ENCODE measurements at places on chromosomes 3 and 15. TPM values are rescaled to one million over a fixed set of nuclear protein-coding genes. Genes with fewer than 3 reads are reported as not detected.

GRCh38 chr15:28975766-28976179 lies 90.0 kb downstream of the APBA2 start:
- DNase-seq, result peak; percentile 20

GRCh38 chr15:94327356-94327936 lies 96.1 kb downstream of the MCTP2 start:
- no peak for DNase-seq

GRCh38 chr3:27666708-27667107 lies 55.4 kb downstream of the EOMES start:
- DNase-seq, result peak; percentile 36

DNA sequence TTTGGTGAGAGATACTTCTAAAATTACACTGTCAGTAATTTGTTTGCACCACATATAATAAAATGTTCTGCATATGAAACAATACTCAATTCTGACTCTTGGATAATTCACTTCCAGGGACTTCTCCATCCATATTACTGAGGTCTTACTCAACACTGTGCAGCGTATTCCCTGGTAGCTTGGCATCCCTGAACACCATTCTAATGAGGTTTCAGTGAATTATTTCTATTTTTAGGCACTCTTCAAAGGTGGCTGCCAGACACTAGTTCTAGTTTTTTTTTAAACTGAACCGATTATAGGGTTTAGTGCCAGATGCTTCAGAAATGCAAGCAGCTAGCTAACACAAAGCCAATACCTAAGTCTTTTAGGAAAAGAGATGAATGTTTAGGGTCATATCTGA lies 283.3 kb downstream of the FEZF2 start:
- DNase-seq, result no peak

DNA sequence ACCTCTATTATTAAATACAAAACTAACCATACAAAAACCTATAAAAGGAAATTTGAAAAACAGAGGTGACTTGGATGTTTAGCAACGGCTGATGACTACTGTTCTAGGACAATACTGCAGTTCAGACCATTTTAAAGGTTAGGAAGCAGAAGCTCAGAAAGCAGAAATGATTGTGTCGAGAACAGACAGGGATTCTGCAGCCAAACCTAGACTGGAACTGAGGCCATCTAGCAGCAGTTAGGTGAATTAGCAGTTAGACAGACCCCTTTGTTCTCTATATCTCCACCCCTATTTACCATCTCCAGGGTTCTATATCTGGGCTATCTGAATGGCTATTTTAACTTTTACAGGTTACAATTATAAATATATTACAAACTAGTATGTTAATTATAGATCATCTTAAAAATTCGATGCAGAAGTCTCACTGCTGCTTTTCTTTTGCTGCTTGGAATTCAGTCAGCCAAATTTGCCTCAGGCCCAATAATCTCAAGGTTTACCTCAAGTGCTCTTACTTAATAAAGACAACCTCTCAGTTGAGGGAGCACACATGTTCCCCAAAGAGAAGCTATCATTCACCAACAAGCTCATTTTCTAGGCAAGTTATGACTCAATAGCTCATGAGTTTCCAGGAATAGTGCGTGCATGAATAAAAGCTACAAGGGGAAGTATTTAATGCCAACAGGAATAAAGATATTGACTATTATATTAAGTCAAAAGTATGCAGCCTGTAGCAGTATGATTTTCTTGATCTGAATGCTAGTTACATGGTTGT lies 9.3 kb upstream of the IL1RAP start:
- no peak for DNase-seq

- DNase-seq, result no peak
Measured at GRCh38 chr3:43923104-43923882, 232.6 kb downstream of the ABHD5 start.

GRCh38 chr3:129417326-129417725 lies 11.1 kb downstream of the EFCAB12 start:
- DNase-seq, result no peak

GRCh38 chr15:40092979-40093869 lies 15.5 kb downstream of the BMF start:
- DNase-seq, result peak; percentile 58

GRCh38 chr3:56764184-56764583 lies 37.6 kb downstream of the ARHGEF3 start:
- DNase-seq, result no peak

GRCh38 chr3:31968369-31968926 lies 12.6 kb downstream of the OSBPL10 start:
- no peak for DNase-seq

- no peak for DNase-seq
Measured at GRCh38 chr3:65581313-65581712, 457.4 kb downstream of the MAGI1 start.

- no peak for DNase-seq
Measured at GRCh38 chr3:116614795-116615362, 94.7 kb upstream of the TUSC7 start.

DNA sequence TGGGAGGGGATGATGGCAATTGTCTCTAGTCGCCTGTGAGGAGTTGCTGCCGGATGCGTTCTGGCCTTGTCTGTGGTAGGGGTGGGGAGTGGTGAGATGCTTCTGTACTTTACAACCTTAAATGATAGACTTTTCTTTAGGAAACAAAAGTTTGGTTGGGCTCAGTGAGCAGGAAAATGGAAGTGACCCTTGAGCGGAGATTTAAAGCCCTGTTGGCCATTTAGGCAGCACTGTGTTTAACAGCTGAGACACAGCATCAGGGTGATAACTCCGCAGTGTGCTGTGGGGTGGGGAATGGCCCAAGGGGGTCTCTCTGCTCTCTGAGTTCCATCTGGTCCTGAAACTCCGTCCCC lies 36.6 kb downstream of the SPSB4 start:
- DNase-seq, result no peak

DNA sequence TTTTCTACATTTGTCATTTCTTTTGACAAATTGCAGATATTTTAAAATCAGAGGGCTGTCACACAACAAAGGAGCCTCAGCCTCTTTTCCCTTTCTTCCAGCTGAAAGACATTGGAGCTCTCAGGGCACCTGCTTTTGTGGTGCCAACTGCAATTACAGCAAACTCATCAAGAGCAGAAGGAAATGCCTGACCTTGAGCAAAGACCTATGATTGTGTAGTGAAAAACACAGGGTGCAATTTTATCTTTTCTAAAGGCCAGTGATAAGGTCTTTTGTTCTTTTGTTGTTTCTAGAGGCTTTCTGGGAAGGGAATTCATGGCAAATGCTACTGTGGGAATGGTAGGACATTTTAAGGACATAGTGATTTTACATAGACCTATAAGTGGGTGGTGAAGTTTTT lies 214.3 kb downstream of the OXSM start:
- DNase-seq, result no peak

DNA sequence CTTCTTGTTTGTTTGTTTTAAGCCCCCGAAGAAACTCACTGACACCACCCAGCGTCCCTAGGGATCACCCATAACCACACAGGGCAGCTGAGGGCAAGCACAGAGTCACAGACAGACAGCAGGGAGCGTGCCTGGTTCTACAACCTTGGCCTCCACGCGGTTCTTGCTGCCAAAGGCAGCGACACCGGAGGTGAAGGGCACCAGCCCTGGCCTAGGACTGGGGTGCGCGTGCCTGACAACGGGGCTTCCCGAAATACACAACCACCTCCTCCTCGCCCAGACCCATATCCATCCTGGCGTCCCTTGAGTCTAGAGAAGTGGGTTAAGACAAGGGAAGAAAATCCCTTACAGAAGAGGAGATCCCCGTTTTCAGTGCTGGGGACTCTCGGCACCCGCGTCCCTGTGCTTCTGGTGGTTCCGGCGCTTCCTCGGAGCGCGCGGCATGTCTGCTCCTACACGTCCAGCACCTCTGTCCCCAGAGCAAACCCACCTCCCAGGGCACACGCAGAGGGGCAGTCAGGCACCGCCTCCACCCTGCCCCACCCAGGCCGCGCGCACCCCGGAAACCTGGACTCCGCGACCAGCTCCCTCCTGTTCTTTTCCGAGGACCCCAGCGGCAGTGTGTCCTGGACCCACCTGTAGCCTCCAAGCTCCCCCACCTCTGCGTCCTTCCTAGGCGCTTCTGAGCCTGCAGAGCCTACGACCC lies 911 bp downstream of the RFTN1 start:
- DNase-seq, result peak; percentile 51

DNA sequence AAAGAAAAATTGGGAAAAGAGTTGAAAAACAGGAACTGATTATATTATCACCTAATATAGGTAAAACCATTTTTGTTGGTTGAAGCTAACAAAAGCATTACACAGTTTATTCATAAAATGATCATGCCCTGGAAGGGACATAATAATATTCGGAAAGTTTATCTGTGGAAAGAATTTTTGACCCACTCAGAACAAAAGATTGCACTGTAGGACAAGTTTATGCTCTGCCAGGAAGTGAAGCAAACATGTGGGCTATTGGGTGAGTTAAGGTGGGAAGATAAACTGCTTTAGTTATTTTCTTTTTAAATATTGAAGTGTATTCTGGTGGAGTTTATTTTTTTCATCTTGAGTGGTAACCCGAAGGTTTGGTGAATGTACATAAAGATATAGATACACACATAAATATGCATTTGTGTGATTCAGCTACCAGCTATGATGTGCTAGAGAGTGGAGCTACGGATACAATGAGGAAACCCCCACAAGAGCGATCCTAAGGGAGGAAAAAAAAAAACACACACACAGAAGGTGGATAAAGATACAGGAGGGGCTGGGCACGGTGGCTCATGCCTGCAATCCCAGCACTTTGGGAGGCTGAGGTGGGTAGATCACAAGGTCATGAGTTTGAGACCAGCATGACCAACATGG lies 506.4 kb upstream of the THBS1 start:
- no peak for DNase-seq

- no peak for DNase-seq
Measured at GRCh38 chr3:165181556-165181955, 14.6 kb downstream of the SLITRK3 start.

- DNase-seq, result peak; percentile 27
Measured at GRCh38 chr3:141619450-141619849, 118.6 kb upstream of the RNF7 start.

DNA sequence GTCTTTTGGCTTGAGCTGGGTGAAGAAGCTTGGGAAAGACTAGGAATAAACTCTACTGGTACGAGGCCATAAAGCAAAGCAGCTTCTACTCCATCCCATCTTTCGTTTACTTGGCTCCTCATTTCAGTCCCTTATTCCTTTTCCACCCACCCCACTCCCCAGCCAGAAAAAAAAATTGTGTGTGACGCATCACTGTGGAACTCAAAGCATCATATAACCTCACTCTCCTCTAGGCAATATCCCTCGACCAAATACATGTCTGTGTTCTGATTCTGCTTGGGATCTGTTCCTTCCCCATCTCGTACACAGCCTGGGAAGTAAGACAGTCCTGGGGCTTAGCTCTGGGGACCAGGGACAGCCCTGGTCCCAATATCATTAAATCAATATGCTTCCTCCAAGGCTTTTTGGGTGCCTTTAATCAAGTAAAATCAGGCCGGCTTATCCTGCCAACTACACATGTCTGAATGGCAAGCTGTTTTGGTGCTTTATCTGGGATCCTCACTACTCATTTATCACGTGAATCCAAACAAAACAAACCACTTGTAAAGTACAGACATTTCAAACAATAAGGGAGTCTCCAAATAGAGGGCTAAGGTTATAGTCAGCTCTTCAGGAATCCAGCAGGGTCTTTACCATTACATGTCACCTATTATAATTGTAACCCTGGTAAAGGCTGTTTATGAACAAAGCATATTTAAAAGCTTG lies 74.9 kb upstream of the ZBED2 start:
- peak; percentile 30 for DNase-seq

DNA sequence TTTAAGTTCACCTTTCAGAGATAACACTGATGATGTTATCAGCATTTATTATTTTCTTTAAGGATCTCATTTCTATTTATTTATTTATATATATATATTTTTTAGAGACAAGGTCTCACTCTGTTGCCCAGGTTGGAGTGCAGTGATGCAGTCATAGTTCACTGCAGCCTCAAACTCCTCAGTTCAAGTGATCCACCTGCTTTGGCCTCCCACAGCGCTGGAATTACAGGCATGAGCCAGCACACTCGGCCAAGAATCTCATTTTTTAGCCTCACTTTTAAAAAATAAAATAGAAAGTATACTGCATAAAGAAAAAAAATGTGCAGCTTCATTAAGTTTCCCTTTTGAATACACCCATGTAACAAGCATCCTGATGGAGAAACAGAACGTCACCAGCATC lies 35.6 kb downstream of the PLA2G4D start:
- DNase-seq, result no peak

DNA sequence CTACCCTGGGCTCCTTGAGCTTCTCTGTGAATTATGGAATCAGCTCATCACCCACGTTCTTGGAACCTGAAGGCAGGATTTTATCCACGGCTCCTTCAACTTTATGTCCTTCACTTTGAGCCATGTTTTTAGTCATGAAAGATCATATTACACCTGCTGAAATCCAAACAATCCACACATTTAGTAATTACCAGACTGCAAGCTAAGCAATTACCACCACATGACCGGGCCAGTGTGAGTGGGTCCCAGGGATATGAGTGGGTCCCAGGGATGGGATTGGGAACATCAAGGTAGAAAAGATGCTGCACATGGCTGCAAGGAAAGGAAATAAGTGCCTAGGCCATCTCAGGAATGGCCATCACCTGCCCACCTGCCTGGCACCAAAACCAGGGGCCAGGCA lies 140.3 kb upstream of the IQSEC1 start:
- DNase-seq, result no peak

GRCh38 chr15:100284701-100285100 lies 57.1 kb downstream of the ADAMTS17 start:
- DNase-seq, result peak; percentile 46

- no peak for DNase-seq
Measured at GRCh38 chr15:89714775-89715174, 24.2 kb downstream of the WDR93 start.

GRCh38 chr3:194139814-194140391 lies 4.0 kb downstream of the HES1 start:
- DNase-seq, result no peak

The LIPH gene
- not detected for total RNA-seq

The ISL2 gene
- 3.6 TPM for total RNA-seq

The RETNLB gene
- not detected for total RNA-seq

The SNRK gene
- total RNA-seq, result 3.4 TPM

The ULK3 gene
- total RNA-seq, result 14.5 TPM

The CPB1 gene
- not detected for total RNA-seq

The PCOLCE2 gene
- 205 TPM for total RNA-seq

The LDHAL6B gene
- total RNA-seq, result not detected

The FILIP1L gene
- 31.5 TPM for total RNA-seq

The PRICKLE2 gene
- 0.40 TPM for total RNA-seq

The ABHD10 gene
- total RNA-seq, result 78.2 TPM

The TEX55 gene
- total RNA-seq, result not detected

The HTR3E gene
- not detected for total RNA-seq

The MKRN3 gene
- total RNA-seq, result 12.4 TPM

The EFCC1 gene
- not detected for total RNA-seq

The CLSTN2 gene
- total RNA-seq, result 0.64 TPM

Data from MG63 (cell line).